ENCODE measurements at places on chromosomes 4 and X. TPM values are rescaled to one million over a fixed set of nuclear protein-coding genes. Genes with fewer than 3 reads are reported as not detected.

The CT45A2 gene
- not detected for total RNA-seq

The NEK1 gene
- total RNA-seq: 6.9 TPM

The DMRTC1B gene
- not detected for total RNA-seq

The MND1 gene
- 0.50 TPM for total RNA-seq

The BMP3 gene
- total RNA-seq: not detected

The ARHGAP36 gene
- not detected for total RNA-seq

The SLITRK2 gene
- total RNA-seq: not detected

The ASB9 gene
- total RNA-seq: not detected

The GPC4 gene
- 6.2 TPM for total RNA-seq

The DRP2 gene
- 0.19 TPM for total RNA-seq

The BEX5 gene
- not detected for total RNA-seq

The RAB39B gene
- total RNA-seq: 0.06 TPM

The P2RY4 gene
- not detected for total RNA-seq

The CCSER1 gene
- not detected for total RNA-seq

The CDK16 gene
- total RNA-seq: 75.4 TPM

The TEX13A gene
- not detected for total RNA-seq

The RBM47 gene
- 1.6 TPM for total RNA-seq

The NIPAL1 gene
- not detected for total RNA-seq

The RIBC1 gene
- total RNA-seq: 0.19 TPM

The TMEM271 gene
- not detected for total RNA-seq

The MAP3K15 gene
- total RNA-seq: not detected

The APBB2 gene
- 61.3 TPM for total RNA-seq

The POU4F2 gene
- total RNA-seq: not detected

The ABLIM2 gene
- total RNA-seq: not detected

The COX7B2 gene
- not detected for total RNA-seq

The USP26 gene
- not detected for total RNA-seq

The KIAA1210 gene
- total RNA-seq: not detected

The HGFAC gene
- total RNA-seq: 0.06 TPM

The TKTL1 gene
- total RNA-seq: not detected

The INTS6L gene
- 2.4 TPM for total RNA-seq

The GAB3 gene
- total RNA-seq: 2.9 TPM

The FHDC1 gene
- 0.06 TPM for total RNA-seq

The SLC49A3 gene
- total RNA-seq: 11.0 TPM

The ADH1A gene
- total RNA-seq: not detected

The CFP gene
- 0.06 TPM for total RNA-seq

The SFRP2 gene
- total RNA-seq: not detected

The FUNDC2 gene
- total RNA-seq: 119 TPM

The BMX gene
- not detected for total RNA-seq

The GUCY1A1 gene
- total RNA-seq: 8.5 TPM

The SPATA4 gene
- not detected for total RNA-seq

The SYNPO2 gene
- total RNA-seq: 9.0 TPM
